MV-4-11 (cell line): ENCODE measurements at places on chromosomes 13 and 19.

DNA sequence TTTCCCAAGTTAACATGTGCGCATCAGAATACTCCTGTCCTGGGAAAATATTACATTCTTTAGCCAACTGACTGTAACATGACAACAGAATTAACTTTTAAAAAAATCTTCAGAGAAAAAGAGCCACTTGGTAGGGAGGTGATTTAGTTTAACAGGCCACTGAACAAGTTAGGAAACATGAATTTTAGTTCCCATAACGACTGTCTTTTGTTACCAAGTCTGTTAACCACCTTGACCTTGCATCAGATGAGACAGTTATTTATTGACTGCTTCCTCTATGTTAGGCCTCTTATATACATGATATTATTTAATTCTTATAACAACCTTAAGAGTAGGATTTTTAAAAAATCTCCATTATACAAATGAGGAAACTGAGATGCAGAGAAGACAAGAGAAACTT lies 268.6 kb downstream of the NDFIP2 start:
- DNase-seq = no peak

DNA sequence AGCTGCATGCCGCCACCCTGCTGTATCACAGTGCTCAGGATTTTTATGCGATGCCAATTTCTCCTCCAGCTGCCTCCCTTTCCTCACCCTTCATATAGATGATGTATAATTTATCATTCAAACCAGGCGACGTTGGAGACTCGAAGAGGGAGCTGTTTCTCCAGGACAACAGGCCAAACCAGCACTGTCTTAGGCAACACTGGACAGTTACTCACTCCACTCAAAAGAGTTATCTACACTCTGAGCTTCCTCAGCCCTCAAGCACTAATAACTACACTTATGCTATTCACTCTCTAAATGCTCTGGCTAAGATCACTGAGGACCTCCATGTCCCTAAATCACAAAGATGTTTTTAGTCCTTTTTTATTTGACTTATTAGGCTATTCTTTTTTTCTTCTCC lies 87.3 kb upstream of the RFC3 start:
- no peak for DNase-seq

GRCh38 chr19:1970003-1970805 lies 29.2 kb downstream of the CSNK1G2 start:
- no peak for DNase-seq

- DNase-seq = no peak
Measured at GRCh38 chr13:110109910-110110309, 197.0 kb downstream of the COL4A1 start.

DNA sequence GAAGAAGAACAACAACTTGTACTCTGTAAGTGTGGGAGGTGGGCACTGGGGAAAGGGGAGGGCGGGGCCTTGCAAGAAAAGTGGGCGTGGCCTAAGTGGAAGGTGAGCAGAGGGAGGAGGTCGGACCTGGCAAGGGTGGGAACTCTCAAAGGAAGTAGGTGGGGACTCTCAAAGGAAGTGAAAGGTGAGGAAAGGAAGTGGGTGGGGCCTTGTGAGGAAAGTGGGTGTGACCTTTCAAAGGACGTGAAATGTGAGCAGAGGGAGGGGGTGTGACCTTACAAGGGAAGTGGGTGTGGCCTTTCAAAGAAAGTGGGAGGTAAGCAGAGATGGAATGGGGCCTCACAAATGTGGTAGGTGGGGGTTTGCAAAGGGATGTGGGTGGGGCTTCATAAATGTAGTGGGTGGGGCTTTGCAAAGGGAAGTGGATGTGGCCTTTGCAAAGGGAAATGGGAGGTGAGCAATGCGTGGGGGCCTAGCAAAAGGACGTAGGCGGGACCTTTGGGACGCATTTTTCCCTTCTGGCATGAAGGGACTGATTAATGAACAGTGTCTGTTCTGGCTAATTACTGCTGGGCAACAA lies 25.9 kb downstream of the ACSBG2 start:
- peak; percentile 97 for DNase-seq

- DNase-seq = no peak
Measured at GRCh38 chr19:38792250-38793111, 3.5 kb downstream of the LGALS7B start.

DNA sequence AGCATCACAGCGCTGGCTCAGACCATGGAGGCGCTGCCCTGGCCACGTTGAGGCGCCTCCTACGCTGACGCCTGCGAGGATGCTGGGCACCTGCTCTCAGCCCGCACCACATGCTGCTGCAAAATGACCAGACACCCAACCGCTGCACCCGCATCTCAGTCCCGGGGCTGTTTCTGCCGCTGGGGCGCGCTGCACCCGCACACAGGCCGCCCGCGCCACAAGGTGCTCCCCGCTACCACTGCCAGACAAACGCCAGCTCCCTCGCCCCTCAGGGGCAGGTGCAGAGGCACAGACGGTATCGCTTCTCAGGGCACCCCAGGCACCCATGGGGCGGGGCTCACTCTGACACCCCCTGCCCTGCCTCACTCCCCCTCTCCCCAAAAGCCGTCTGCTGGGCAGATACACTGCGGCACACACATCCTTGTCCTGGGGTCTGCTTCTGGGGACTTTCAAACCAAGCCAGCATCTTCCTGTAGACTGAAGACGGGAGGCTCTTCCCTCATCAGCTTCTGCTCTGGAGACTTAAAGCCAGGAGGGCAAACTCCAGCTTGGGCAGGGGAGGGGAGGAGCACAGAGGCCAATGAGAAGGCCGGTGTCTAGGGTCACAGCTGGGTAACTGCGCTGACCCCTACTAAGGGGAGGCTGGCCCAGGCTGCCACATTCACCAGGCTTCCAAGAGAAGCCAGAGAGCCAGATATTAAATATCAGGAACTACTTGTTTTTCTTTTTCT lies 16.3 kb downstream of the CHERP start:
- no peak for DNase-seq

DNA sequence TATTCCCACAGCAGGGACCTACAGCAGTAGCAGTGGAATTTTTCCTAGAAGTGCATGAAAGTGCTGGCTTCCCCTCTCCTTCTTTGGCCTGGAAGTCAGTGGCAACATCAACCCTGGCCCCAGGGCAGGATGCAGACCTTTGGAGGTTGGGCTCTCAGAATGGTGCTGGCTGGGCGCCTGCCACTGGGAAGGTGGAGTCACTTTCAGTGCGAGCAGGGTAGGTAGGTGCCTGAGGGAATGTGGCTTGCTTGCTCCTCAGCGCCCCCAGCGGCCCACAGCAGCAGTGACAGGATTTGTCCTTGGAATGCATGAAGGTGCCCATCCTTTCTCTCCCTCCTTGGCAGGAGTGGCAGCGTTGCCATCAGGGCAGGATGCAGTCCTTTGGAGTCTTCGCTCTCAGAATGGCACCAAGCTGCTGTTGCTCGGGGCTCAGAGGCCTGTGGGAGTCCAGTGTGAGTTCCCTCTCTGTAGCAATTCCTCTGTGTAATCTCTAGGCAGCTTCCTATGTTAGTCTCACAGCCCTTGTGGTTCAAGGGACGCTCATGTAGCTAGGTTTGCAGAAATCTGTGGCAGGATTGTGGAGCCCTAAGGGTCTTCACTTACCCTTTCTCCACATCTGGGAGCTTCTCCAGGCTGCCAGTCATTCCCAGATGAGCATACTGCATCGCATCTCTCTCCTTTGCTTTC lies 354.4 kb upstream of the DACH1 start:
- no peak for DNase-seq

DNA sequence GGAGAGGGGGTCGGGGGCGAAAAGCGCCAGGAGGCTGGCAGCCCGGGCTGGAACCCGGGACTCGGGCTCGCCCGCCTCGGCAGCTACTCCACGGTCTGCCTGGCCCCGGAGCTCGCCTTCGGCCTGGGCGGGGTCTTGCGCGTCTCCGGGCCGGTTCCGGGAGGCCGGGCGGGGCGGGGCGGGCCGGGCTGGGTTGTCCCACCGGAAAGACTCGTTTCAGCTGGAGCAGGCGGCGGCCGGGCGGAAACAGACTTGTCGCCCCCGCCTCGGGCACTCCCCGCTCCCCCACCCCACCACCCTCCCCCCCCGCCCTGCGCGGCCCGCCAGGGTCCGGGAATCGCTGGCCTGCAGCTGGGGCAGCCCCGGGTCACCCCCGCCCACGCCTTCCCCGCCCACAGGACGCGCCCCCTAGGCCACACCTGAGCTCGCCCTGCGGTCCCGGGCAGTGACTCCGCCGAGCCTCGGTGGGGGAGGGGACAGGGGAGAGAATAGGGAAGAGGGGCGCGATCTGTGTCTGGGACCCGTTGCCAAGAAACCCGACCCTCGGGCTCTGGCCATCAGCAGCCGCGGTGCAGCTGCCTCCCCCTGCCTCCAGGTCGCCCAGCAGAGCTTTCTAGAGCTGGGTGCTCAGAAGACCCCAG lies 109.4 kb downstream of the KCTD15 start:
- no peak for DNase-seq

DNA sequence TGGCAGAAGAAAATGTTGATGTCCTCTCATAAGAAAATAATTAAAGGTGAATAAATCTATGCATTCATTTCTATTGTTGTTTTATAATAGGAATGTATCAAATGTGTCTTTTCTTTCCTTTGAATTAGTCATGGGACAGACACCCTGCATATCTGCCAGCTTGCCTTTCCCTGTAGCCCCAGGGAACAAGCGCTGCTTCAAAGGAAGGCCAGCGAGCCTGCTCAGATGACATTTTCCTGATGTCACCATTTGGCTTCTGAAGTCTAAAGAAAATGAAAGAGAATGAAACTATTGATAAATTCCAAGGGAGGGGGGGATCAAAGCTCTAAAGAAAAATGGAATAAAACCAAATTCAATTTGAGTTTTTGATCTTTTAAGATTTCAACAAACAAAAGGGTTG lies 574.8 kb downstream of the IRS2 start:
- no peak for DNase-seq

GRCh38 chr13:40597735-40598365 lies 68.6 kb downstream of the FOXO1 start:
- DNase-seq = no peak

DNA sequence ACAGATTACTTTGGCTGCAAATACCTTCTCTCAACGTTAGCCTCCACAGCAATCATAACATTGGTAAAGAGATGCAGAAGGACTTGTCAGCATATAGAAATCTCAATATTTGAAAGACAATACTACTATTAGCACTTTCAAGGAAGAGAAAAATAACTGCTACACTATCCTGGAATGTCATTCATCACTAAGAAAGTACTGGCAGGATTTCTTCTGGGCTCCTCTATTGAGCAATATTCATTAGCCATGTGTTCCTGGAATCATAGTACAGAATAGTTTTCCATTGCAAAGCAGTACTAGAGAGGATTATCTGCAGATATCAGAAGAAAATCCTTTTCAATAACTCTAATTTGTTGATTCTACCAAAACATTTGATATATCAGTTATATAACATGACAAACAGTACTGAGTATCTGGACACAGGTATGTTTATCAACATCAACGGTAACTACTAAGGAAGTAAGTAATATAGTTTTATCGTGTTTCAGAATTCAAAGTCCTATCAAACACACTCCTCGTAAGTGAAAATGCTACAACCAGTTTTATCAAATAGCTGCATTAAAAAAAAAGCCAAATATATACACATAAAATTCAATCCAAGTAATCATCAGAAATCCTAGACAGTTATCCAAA lies 27.3 kb downstream of the INTS6 start:
- no peak for DNase-seq

GRCh38 chr13:45362939-45363338 lies 22.0 kb upstream of the TPT1 start:
- peak; percentile 74 for DNase-seq

- peak; percentile 86 for DNase-seq
Measured at GRCh38 chr19:51777570-51778462, 16.8 kb downstream of the FPR2 start.

- DNase-seq = no peak
Measured at GRCh38 chr19:50796634-50797428, 6.6 kb downstream of the ACP4 start.

- no peak for DNase-seq
Measured at GRCh38 chr13:65841156-65841555, 1389.0 kb downstream of the PCDH9 start.

GRCh38 chr19:10230173-10230860 lies 814 bp downstream of the S1PR2 start:
- DNase-seq = no peak

- no peak for DNase-seq
Measured at GRCh38 chr19:19191768-19192077, 229 bp downstream of the BORCS8 start.

GRCh38 chr19:49357186-49357585 lies 5.0 kb downstream of the TEAD2 start:
- no peak for DNase-seq

- no peak for DNase-seq
Measured at GRCh38 chr19:2283835-2284507, 2.0 kb upstream of the PEAK3 start.

- no peak for DNase-seq
Measured at GRCh38 chr19:3115916-3116602, 19.8 kb upstream of the GNA15 start.

- no peak for DNase-seq
Measured at GRCh38 chr13:27619728-27620376, 477 bp downstream of the LNX2 start.

- no peak for DNase-seq
Measured at GRCh38 chr13:51873837-51874236, 12.1 kb downstream of the CCDC70 start.

DNA sequence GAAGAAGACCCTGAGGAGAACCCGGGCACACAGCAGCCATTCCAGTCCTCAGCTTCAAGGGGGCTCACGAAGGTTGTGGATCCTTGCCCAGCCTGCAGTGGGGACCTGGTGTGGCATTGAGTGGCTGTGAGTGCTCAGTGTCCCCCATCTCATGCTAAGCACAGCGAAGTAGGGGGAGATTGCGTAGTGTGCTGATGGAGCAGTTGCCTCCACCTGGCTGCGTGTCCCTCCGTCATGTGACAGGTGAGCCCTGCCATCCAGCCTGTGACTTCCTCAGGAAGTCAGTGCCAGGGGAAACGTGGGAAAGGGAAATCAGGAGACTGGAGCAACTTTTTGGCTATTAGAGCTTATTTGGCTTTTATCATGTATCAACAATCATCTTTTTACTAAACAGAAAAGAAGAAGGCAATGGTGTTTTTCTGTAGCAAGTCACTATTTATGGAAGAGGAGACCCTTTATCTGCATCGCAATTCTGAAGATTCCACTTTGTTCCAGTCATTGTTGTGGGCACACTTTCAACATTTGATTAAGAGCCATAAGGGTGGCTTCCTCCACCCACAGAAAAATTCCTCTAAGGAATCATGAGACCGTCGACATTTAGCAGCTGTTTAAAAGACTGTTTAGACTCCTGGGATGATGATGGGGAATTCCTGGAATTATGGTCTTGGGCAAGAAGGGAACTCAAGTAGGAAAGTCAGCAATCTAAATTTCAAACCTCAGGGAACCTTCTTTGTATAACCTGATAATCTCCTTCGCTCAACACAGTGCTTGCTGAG lies 126.8 kb upstream of the SPATA13 start:
- DNase-seq = no peak

- DNase-seq = no peak
Measured at GRCh38 chr13:32010136-32010535, 21.4 kb upstream of the FRY start.
